MCF 10A (cell line): ENCODE measurements at places on chromosomes 7 and 10. TPM values are rescaled to one million over a fixed set of nuclear protein-coding genes. Genes with fewer than 3 reads are reported as not detected.

The UTF1 gene
- not detected in 2 replicates for total RNA-seq

The TPK1 gene
- 8.8 TPM in 2 replicates for total RNA-seq

The NACAD gene
- total RNA-seq = not detected in 2 replicates

The CALML5 gene
- not detected in 2 replicates for total RNA-seq

The TEX36 gene
- not detected in 2 replicates for total RNA-seq

The EPHB6 gene
- 0.79 and 1.4 TPM in 2 replicates for total RNA-seq

The ZNF37A gene
- total RNA-seq = 44.5 and 52.3 TPM in 2 replicates

The FKBP6 gene
- total RNA-seq = not detected in 2 replicates

The INA gene
- total RNA-seq = not detected in 2 replicates

The TAS2R4 gene
- 2.5 and 3.5 TPM in 2 replicates for total RNA-seq

The AZGP1 gene
- 0.58 and 0.59 TPM in 2 replicates for total RNA-seq

The TMEM176A gene
- not detected in 2 replicates for total RNA-seq

The HMX3 gene
- not detected in 2 replicates for total RNA-seq

The SPDYE9 gene
- not detected in 2 replicates for total RNA-seq

The OR2A1 gene
- total RNA-seq = not detected in 2 replicates

The POLL gene
- total RNA-seq = 38.5 and 40.7 TPM in 2 replicates

The SEMA3C gene
- 91.0 and 140 TPM in 2 replicates for total RNA-seq

The ADRB1 gene
- 0.28 and 0.56 TPM in 2 replicates for total RNA-seq

The SMKR1 gene
- 12.4 and 17.1 TPM in 2 replicates for total RNA-seq

The SAMD9L gene
- 1.5 and 3.9 TPM in 2 replicates for total RNA-seq

The COL1A2 gene
- total RNA-seq = not detected in 2 replicates

The CBLL1 gene
- 34.5 and 39.7 TPM in 2 replicates for total RNA-seq

The CXCL12 gene
- not detected in 2 replicates for total RNA-seq

The ZRANB1 gene
- 17.8 and 23.2 TPM in 2 replicates for total RNA-seq

The NXPH1 gene
- total RNA-seq = not detected in 2 replicates

The IKZF1 gene
- not detected in 2 replicates for total RNA-seq

The TRIM73 gene
- total RNA-seq = 1.8 and 3.7 TPM in 2 replicates

The OPALIN gene
- total RNA-seq = not detected in 2 replicates

The HSPA12A gene
- total RNA-seq = 9.1 and 13.1 TPM in 2 replicates

The MBL2 gene
- not detected in 2 replicates for total RNA-seq

The TMEM225B gene
- 0.70 and 0.96 TPM in 2 replicates for total RNA-seq

The FGFBP3 gene
- 0.86 and 1.1 TPM in 2 replicates for total RNA-seq

The CTTNBP2 gene
- total RNA-seq = 0.17 and 0.98 TPM in 2 replicates

The HABP2 gene
- total RNA-seq = not detected in 2 replicates

The ELN gene
- total RNA-seq = not detected in 2 replicates

The CPA4 gene
- 1.8 and 4.3 TPM in 2 replicates for total RNA-seq

The ZNF777 gene
- 19.5 and 22.9 TPM in 2 replicates for total RNA-seq

The HOXA9 gene
- 6.9 and 7.6 TPM in 2 replicates for total RNA-seq

The PAX4 gene
- not detected in 2 replicates for total RNA-seq

The TSPAN13 gene
- 14.0 and 14.1 TPM in 2 replicates for total RNA-seq

The NOS3 gene
- total RNA-seq = 0.20 and 0.30 TPM in 2 replicates

The ELFN1 gene
- total RNA-seq = not detected in 2 replicates

The UCMA gene
- not detected in 2 replicates for total RNA-seq

The GATA3 gene
- 13.1 and 14.6 TPM in 2 replicates for total RNA-seq

The HOXA6 gene
- total RNA-seq = 0.96 and 2.0 TPM in 2 replicates

The EEPD1 gene
- 0.37 and 0.70 TPM in 2 replicates for total RNA-seq

The PPP3CB gene
- 34.8 and 37.4 TPM in 2 replicates for total RNA-seq

The C10orf67 gene
- 0.15 and 0.21 TPM in 2 replicates for total RNA-seq

The OR2A42 gene
- total RNA-seq = not detected in 2 replicates

The SPACDR gene
- total RNA-seq = 0.49 and 0.74 TPM in 2 replicates
